ENCODE measurements at places on chromosomes 16 and 17. TPM values are rescaled to one million over a fixed set of nuclear protein-coding genes. Genes with fewer than 3 reads are reported as not detected.
A peak's percentile ranks its signal among the peaks of the same experiment; 100 is the strongest.

DNA sequence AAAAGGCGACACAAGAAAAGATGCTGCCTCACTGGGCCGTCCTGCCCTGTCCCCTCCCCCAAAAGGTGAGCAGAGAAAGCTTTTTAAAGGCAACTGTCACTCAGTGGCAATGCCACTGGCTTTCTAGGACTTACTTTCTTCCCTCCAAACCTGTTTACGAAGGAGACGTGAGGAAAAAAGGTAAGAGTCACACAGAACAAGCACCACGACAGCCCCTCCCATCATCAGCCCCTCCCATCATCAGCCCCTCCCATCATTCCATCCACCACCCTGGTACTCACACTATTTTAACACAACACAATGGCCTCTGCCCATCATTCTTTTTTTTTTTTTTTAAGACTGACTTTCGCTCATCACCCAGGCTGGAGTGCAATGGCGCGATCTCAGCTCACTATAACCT is 77.1 kb downstream of the NXN start:
- H3K36me3 ChIP-seq, result no peaks in the 10 kb centered on the region
- no peak overlapping the region for H3K4me3 ChIP-seq
- H3K4me1 ChIP-seq, result no peaks in the 10 kb centered on the region
- no peak overlapping the region for H3K27ac ChIP-seq
- no peak for DNase-seq
- no peaks in the 10 kb centered on the region for H3K27me3 ChIP-seq

DNA sequence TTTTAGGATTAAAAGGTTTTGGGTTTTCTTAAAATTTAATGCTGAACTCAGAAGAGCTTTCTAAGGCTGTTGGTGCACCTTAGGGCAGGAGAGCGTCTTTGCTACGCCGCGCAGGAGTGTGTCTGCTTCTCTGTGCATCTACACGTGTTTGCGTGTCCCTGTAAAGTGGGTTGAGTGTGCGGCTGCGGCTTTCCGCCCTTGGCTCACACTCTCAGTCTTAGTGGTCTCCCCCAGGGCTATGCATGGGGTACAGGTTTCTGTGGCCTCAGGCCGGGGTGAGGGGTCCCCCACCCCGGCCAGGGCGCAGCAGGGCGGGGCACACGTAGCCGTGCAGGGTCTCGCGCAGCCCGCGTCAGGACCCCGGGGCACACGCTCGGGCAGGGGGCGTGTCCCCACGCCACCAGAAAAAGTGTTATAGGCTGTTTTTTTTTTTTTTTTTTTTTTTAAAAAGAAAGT is 727 bp upstream of the TENT4B start:
- no peaks in the 10 kb centered on the region for H3K27me3 ChIP-seq
- H3K4me1 ChIP-seq, result no peaks in the 10 kb centered on the region
- no peak for DNase-seq
- H3K27ac ChIP-seq, result peak overlapping the region; percentile 98

- H3K4me1 ChIP-seq, result no peaks in the 10 kb centered on the region
- no peak overlapping the region for H3K27ac ChIP-seq
- H3K4me3 ChIP-seq, result no peak overlapping the region
- no peak for DNase-seq
- H3K36me3 ChIP-seq, result no peaks in the 10 kb centered on the region
- peaks cover 4% of the 10 kb centered on the region for H3K27me3 ChIP-seq
Measured at GRCh38 chr16:4240624-4241023, 1.3 kb downstream of the SRL start.

DNA sequence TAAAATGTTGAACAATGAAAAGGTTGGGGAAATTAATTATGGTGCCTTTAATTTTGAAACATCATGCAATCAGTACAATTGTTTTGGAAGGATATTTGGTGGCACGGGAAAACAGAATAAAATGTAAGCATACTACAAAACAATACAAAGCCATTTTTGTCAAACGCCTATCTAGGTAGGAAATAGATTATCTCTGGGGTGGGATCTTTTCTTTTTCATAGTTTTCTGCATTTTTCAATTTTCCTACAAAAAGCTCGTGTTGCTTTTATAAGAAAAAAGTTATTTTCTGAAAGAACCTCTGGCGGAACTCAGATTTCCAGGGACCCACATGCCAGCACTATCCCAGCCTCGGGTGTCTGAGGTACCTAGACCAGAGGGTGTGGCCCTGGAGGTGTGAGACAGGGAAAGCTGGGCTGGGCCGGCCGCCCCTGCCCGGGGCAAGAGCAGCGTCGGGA is 961 bp upstream of the MAP3K3 start:
- no peak for DNase-seq
- H3K27ac ChIP-seq, result peak overlapping the region; percentile 96
- H3K4me3 ChIP-seq, result peak overlapping the region; percentile 84

The MT1H gene
- total RNA-seq, result not detected

The ITGAD gene
- total RNA-seq, result not detected

Measured in tibial nerve (tissue), 4 donors.